ENCODE measurements at places on chromosomes 13 and 19. TPM values are rescaled to one million over a fixed set of nuclear protein-coding genes. Genes with fewer than 3 reads are reported as not detected.

The ZNF100 gene
- total RNA-seq, result 3.7 TPM

DNA sequence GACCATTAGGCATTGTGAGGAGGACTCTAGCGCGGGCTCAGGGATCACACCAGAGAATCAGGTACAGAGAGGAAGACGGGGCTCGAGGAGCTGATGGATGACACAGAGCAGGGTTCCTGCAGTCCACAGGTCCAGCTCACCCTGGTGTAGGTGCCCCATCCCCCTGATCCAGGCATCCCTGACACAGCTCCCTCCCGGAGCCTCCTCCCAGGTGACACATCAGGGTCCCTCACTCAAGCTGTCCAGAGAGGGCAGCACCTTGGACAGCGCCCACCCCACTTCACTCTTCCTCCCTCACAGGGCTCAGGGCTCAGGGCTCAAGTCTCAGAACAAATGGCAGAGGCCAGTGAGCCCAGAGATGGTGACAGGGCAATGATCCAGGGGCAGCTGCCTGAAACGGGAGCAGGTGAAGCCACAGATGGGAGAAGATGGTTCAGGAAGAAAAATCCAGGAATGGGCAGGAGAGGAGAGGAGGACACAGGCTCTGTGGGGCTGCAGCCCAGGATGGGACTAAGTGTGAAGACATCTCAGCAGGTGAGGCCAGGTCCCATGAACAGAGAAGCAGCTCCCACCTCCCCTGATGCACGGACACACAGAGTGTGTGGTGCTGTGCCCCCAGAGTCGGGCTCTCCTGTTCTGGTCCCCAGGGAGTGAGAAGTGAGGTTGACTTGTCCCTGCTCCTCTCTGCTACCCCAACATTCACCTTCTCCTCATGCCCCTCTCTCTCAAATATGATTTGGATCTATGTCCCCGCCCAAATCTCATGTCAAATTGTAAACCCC, 2.8 kb upstream of the CEACAM5 start:
- peak; percentile 43 for DNase-seq

The RNF113B gene
- not detected for total RNA-seq

- DNase-seq, result no peak
Measured at GRCh38 chr13:46668931-46669525, 116.1 kb downstream of the LRCH1 start.

- DNase-seq, result no peak
Measured at GRCh38 chr13:56755181-56755935, 385.4 kb upstream of the PRR20A start.

- DNase-seq, result no peak
Measured at GRCh38 chr13:52025475-52026245, 1.2 kb downstream of the UTP14C start.

DNA sequence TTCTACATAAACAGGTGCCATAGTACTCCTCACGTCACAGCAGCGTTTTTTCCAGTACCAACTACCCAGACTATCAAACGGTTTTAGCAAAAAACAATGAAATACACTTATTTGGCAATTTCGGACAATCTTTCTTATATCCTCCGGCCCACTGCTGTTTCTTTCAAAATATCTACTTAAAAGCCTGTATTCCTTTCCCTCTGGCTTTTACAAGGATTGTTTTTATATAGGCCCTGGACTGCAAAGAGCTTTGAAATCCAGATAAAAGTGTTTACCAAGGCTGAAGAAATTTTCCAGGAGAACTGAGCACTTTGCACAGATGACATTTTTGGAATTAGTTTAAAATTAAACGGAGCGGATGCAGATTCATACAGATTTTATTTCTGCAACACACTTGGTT, 255.9 kb upstream of the STARD13 start:
- DNase-seq, result no peak

- DNase-seq, result no peak
Measured at GRCh38 chr13:42136518-42136917, 88.1 kb downstream of the DGKH start.

The ZNF320 gene
- 24.0 TPM for total RNA-seq

The FAAP24 gene
- total RNA-seq, result 3.3 TPM

GRCh38 chr13:49693191-49693733, 2.0 kb upstream of the EBPL start:
- DNase-seq, result no peak

The ADPRHL1 gene
- 0.89 TPM for total RNA-seq

The FGF14 gene
- total RNA-seq, result 0.11 TPM

DNA sequence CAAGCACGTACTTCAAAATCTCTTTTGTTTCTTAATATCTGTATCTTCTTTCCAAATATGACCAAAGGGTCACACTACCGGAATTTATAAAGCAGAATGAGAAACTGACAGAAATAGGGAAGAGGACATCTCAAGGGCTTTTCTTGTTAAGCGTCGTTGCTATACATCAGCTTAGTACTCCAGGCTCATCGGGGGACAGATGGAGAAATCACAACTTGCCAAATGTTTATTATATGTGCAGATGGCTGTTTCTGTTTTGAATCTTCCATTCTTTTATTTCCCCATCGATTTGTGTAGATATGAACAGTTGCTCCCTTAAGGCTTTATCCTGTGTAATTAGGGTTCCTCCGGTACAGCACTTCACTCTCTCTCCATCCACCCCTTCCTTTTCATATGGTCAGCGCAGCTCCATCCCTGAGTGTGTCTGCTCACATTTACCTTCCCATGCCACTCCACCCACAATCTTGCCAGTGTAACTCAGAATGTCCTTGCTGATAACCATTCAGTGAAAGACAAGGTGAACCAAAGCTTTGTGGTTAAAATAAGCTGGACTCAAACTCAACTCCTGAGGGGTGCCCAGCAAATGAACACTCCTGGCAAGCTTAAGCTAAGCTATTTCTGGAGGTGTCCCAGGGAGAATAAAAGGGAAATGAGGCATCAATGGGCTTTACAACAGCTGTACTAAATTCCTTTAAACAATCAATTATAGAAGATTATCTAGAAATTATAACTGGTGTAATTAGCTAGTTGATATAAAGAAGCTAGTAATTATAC, 51.3 kb downstream of the TBC1D4 start:
- DNase-seq, result no peak

DNA sequence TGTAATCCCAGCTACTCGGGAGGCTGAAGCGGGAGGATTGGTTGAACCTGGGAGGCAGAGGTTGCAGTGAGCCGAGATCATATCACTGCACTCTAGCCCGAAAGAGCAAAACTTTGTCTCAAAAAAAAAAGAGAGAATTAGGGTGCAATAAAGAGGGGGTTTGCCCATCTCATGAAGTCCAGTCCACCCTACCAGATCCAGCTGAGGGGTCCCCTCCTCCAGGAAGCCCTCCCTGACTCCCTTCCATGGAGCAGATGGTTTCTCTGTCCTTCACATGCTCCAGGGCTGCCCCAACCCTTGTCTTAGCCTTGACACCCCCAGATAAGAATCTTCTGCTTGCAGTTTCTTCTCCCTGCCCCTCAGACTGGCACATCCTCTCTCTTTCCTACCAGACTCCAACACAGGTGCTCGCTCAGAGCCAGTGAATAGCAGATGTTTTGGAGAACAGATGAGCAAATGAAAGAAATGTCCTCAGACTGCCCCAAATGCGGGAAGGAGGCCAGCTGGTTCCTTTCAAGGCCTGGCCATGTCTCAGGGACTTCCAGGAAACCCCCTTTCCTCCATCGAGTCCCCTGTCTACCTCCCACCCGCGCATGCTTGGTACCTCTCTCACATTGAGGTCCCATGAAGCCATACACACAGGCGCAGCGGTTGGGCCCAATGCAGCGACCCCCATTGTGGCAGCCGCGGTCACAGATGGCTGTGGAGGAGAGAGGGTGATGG, 5.0 kb downstream of the FBN3 start:
- DNase-seq, result peak; percentile 13

DNA sequence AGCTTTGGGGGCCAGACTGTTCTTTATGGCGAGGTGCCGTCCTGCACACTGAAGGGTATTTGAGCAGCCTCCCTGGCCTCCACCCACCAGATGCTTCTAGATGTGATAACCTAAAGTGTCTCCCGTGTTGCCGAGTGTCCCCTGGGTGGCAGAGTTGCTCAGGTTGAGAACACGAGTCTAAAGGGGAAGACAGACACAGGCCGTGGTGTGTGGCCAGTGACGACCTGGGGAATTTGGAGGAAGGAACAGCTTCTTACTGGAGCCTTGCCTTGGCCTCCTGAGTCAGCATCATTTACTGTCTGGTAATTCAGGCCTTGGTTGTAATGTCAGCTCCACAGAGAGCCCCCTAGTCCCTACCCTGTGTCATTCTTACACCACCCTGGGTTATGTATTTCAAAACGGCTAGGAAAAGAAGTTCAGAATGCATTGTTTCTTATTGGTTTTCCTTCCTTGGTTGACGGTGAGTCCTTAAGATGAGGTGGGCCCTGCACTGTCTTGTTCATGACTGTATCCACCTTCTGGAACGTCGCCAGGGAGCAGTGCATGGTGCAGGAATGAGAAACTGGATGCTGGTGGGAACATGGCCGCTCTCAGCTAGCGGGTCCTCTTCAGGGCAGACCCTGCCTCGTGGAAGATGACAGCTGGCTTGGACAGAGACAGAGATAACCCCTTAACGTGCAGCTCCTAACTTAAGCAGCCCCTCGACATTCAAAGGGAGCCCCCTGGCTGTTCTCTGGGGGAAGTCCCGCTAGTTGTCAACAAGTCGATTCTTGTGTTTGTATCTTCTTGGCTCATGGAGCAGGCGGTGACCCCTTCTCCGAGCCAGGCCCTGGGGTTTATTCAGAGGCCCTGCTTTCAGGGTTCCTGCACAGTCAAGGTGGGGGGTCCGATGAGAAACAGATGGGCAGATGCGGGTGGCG, 7.2 kb downstream of the SIN3B start:
- DNase-seq, result peak; percentile 58

- DNase-seq, result no peak
Measured at GRCh38 chr13:24821207-24821606, 57.2 kb downstream of the RNF17 start.

The ZNF556 gene
- total RNA-seq, result under 0.01 TPM

DNA sequence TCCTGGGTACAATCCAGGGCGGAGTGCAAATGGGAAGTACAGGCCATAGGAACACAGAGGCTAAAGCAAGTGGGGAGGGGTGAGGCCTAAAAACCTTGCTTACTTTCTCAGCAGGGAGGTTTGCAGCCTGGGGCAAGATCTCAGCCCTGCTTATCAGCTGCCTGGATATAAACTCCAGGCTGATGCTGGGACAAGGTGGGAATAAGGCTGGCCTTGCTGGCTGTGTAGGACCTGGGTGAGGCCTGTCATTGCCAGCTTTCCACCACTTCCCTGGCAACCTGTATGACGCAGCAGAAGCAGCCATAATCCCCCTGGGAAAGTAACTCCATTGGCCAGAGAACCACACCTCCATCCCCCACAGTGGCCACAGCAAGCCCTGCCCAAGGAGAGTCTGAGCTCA, 279.1 kb upstream of the ATXN8OS start:
- no peak for DNase-seq

The IFNL2 gene
- total RNA-seq, result not detected

The FXYD3 gene
- not detected for total RNA-seq

The TBXA2R gene
- 0.45 TPM for total RNA-seq

GRCh38 chr13:79492313-79492798, 11.4 kb downstream of the NDFIP2 start:
- no peak for DNase-seq

DNA sequence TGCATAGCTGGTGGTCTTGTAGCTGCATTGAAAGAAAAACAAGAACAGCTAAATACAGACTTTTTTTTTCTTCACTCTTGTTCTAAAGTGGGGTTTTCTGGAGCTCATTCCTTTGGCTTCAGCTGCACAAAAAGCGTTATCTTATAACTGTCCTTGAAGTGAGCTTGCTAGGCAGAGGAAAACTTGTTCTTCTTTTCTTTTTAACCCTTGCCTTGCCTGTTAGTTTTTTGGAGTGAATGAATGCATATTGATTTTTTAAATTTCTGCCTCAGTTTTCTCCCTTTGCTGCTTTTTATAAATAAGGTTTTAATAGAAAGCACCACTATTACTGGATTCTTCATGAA, 1.5 kb downstream of the ZNF765 start:
- no peak for DNase-seq

The BSPH1 gene
- total RNA-seq, result not detected

The OR10H1 gene
- total RNA-seq, result not detected

DNA sequence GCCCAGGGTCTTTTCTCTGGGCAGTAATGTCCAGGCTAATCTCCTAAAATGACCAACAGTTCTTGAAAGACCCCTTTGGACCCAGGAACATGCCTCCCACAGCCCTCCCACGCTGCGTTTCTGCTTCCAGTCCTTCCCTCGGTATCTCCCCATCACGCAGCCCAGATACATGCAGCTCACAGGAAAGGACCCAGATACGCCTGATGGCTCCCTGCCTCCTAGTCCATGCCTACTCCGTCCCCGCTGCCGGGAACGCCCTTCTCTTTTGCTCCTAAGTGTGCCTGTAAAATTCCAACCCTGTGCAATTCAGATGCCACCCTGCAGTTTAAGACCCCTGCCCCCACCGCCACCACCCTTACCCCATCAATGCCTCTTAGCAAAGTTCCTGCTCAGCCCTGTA, 778 bp downstream of the MUC16 start:
- no peak for DNase-seq

The ERICH4 gene
- total RNA-seq, result not detected

DNA sequence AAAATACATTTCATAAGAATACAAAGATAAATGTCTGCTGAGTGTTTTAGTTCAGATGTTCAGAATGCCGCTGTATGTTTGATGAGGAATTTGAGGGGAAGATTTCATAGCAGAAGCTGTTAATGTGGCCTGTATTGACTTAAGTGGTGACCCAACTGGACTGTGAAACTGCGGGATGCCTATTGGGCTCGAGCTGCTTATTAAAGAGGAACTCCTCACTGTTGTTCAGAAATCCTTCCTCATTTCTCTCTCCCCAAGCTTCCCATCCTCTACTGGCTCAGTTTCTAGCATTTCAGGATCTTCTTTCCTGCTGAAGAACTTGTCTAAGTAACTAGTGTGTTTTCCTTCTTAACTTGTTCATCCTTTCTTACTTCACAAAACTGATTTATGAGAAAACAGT, 20.4 kb downstream of the DGKH start:
- no peak for DNase-seq

GRCh38 chr13:31912647-31913401, 118.8 kb upstream of the FRY start:
- DNase-seq, result no peak

The CGB1 gene
- not detected for total RNA-seq

The ZNF471 gene
- total RNA-seq, result not detected

The DPF1 gene
- 3.0 TPM for total RNA-seq

The PRKCG gene
- total RNA-seq, result 1.7 TPM

DNA sequence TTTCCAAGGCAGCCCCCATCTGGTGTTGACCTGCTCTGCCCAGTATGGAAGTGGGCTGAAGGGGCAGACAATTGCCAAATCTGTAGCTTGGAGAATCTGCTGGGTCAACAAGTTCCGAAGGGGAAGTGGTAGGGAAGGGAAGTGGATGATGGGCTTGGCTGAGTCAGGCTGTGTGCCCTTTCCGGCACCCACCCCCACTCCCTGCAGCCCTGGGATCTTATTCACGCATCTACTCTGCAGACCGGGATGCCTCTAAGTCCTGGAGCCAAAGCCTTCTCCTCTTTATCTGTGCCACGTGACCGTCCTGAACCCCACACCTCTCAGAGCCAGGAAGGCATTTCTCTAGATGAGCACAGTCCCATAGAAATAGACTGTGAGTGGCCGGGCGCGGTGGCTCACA, 7.5 kb upstream of the C5AR2 start:
- DNase-seq, result peak; percentile 32
